ENCODE measurements at places on chromosomes 1 and 21.

- DNase-seq = no peak
Measured at GRCh38 chr1:9753121-9753531, 70.6 kb downstream of the CLSTN1 start.

DNA sequence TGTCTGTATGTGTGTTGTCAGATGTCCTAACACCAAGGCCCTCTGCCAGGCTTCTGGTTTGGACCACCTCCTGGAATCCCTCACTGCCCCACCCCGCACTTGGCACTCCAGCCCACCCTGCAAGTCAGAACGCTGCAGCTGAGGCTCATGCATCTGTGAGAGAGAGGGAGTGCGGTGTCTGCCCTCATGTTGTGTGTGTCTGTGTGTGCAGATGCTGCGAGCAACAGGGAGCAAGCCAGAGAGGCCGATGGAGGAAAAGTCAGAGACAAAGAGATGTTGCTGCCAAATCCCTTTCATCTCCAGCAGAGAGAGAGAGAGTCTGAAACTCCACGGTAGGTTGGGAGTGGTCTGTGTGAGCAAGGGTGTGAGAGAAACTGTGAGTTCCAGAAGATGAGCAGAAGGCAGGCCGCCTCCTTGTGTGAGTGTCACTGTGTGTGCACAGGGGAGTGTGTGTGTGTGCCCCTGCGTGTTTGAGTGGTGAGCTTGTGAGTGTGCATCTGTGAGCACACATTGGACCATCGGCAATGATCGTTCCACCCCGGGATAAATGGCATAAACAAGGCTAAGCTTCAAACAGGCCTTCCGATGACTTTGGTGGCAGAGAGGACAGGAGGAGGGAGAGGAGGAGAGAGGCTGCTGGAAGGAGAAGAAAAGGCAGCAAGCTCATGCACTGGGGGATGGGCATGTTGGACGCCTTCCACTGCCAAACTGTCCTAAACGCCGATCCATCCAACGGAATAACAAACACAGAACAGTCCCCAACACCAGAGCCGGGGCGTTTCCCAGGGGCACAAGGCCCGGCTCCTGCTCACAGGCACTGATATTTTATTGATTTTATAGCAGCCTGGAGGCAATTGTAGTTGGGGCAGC lies 99.2 kb upstream of the GRIK3 start:
- no peak for DNase-seq

DNA sequence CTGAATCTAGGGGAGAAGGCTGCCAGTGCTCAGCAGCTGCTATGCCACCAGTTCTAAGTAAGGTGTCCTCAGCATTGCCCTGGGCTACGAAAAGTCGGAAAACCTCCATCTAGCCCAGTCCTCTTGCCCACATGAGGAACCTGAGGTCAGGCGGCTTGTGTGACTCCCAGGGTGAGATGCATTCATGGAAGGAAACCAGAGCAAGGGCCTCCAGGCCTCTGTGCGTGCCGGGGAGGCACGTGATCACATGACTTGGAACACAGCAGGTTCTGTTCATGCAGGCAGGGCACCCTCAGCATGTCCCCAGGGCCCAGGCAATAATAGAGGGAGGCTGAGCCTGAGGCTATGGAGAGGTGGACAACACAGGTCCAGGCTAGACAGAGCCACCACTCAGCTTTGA lies 312.5 kb upstream of the DUSP10 start:
- DNase-seq = no peak

- DNase-seq = no peak
Measured at GRCh38 chr1:177902266-177902665, 67.6 kb downstream of the SEC16B start.
